Daoy (cell line): ENCODE measurements at places on chromosomes 2 and 18.

DNA sequence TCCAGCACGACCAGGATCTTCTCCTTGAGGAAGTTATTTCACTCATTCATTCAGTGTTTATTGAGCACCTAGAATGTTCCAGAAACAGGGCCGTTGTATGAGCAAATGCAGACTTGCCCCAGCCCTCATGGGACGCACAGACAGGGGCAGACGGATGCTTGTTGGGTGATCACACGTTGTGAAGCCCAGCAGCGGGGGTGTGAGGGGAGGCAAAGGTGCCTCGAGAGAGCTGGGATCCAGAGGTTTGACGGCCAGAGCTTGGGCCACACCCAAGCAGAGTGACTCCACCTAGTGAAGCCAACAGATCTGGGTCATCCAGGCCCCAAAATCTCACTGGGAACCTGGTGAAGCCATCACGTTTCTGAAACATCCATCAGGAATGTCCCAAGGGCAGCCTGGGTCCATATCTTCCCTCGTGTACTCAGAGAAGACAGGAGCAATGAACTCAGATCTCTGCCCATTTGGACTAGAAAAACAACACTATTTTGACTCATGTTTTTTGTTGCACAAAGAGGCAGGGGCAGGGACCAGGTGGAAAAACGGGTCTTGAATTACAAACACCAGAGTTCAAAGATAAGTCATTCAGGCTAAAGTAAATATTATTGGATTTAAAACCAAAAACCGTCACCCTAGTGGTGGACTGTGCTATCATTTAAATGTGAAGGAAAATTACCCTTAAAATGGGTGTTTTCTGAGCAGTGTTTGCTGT, 54.9 kb upstream of the RBM44 start:
- no peak for DNase-seq

- DNase-seq, result no peak
Measured at GRCh38 chr2:85850451-85850850, 38.3 kb downstream of the ST3GAL5 start.

- no peak for DNase-seq
Measured at GRCh38 chr2:232447638-232448303, 8.2 kb upstream of the ALPI start.

DNA sequence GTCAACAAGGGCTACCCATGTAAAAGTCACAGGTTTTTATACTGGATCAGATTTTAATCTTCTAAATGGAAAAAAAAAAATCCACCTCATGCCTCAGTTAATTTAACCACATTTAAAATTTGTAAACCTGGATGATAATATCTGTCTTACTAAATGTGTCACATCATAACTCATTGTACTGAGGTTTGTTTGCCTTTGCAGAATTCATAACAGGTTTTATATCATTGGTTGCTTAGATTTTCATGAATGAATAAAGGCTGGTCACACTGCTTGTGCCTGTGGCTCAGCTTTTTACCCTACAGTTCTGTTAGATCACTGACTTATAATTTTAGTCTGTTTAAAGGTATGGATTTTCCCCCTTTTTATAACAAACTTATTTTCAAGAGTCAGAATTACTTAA, 48.9 kb downstream of the PSMD14 start:
- DNase-seq, result no peak

DNA sequence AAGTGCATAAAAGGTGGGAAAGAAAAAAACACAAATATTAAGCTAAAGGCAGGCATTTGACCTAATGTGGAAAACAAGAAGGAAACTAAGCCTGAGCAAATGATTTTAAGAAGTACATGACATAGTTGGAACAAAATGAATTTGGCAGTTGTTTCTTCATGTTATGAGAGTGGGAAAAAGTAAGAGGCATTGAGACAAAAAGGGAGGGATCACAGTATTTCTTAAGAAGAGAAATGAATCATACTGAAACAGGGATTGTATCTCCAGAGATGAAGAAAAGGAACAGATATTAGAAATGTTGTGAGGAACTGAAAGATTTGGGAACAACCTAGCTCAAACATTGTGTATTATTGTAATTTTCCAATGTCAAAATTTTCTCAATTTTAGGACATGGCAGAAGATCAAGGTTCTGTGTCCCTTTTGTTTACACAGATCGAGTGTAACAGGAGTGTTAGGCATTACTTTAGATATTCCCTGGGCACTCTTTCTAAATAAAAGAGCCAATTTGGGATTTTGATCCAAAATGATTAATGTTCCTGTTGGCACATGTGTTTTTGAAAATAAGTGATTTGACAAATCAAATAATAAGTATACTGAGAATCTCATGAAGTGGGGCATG, 98.6 kb downstream of the CALCRL start:
- DNase-seq, result no peak

DNA sequence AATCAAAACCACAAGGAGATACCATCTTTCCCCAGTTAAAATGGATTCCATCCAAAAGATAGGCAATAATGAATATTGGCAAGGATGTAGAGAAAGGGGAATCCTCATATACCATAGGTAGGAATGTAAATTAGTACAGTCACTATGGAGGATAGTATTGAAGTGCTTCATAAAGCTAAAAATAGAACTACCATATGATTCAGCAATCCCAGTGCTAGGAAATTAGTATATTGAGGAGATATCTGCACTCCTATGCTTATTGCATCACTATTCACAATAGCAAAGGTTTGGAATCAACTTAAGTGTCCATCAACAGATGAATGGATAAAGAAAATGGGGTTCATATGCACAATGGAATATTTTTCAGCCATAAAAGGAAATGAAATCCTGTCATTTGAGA, 251.2 kb downstream of the ZNF804A start:
- no peak for DNase-seq
